ENCODE measurements at places on chromosomes 1 and 21. TPM values are rescaled to one million over a fixed set of nuclear protein-coding genes. Genes with fewer than 3 reads are reported as not detected.

Gene ITLN2
- total RNA-seq, result not detected

Gene TRIM63
- total RNA-seq, result 0.70 TPM

Gene GSTM2
- total RNA-seq, result 41.3 TPM

GRCh38 chr1:57311006-57311405, 112.9 kb downstream of the DAB1 start:
- H3K27me3 ChIP-seq, result peaks cover 3% of the 10 kb centered on the region
- H3K36me3 ChIP-seq, result no peaks in the 10 kb centered on the region
- H3K27ac ChIP-seq, result no peak overlapping the region
- H3K4me3 ChIP-seq, result no peak overlapping the region
- no peaks in the 10 kb centered on the region for H3K4me1 ChIP-seq
- DNase-seq, result no peak

GRCh38 chr1:80624682-80625081, 1176.1 kb upstream of the ADGRL2 start:
- DNase-seq, result no peak
- peaks cover 10% of the 10 kb centered on the region for H3K4me1 ChIP-seq
- no peaks in the 10 kb centered on the region for H3K27me3 ChIP-seq
